Hypothalamus (tissue), 51 donors: ENCODE measurements at places on chromosomes 1 and 21.

DNA sequence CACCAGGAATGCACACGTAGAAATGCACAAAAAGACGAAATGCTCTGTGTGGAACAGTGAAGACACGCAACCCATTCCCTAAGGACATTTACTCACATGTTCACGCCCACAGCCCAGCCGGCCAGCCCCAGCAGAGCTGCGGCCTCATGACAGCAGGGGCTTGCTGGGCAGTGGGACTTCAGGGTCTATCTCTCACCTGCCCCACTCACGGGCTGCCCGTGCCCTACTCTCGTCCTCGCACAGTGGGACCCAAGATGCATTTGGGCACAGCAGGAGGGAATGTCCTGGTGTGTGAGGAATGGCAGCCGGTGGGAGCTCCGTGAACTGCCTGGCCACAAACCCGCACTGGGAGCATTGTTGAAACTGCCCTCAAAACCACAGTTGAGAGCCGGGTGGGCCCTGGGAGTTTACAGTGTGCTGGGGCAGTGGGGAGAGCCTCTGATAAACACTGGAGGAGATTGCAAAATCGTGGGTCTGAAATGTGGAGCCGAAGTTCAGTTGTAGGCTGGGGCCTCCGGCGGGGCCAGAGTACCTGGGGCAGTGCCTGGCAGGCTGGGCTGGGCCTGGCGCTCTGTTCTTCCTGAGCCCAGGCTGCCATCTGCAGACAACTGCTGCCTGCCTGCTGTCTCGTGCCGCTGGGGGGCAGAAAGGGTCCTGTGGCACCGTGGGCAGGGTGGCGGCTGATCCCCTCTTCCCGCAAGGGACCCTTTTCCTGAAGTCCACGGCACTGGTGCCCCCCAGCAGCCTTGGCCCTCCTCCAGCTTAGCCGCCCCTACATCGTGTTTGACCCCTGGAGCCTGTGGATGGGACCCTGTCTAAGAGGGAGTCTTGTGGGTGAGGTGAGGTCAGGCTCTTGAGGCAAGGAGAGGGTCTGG is 20.7 kb upstream of the POFUT2 start:
- DNase-seq = no peak

- DNase-seq = no peak
Measured at GRCh38 chr1:33047839-33048305, 11.2 kb upstream of the AK2 start.

DNA sequence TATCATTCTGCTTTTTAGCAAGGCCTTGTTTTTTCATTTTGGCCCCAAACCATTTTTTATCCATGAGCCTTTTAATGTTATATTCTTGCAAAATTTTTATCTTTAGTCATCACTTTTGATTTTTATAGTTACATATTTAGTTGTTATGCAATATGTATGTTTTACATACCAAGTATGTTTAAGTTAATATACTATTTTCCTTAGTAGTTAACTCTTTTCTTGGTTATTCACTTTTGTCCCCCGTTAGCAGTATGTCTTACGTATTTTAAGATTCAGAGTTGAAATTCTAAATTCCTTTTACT is 44.5 kb downstream of the MAGI3 start:
- no peak for DNase-seq

- no peak for DNase-seq
Measured at GRCh38 chr1:15124362-15125100, 29.0 kb upstream of the TMEM51 start.

DNA sequence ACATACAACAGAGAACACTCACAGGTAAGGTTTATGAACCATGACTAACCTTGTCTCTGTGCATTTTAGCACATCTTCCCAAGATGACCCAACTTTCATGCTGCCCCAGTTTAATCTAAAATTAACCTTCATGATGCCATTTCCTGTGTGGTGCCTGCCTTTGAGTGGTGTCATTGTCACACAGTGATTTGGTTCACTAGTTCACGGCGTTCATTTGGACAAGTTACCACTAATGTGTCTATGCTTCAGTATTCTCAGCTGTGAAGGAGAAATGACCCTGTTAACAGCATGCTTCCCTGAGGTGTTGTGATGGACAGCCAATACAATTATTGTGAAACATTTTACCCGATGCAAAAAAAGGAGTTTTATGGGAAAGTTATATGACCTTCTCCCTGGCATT is 693.1 kb downstream of the RWDD3 start:
- DNase-seq = no peak
